ENCODE measurements at places on chromosomes 1 and 21.
A peak's percentile ranks its signal among the peaks of the same experiment; 100 is the strongest.

GRCh38 chr1:16900751-16901150 lies 5.0 kb downstream of the RNU1-2 start:
- DNase-seq = no peak

- peak; percentile 86 for DNase-seq
Observed at GRCh38 chr1:205775015-205775716, at the start of gene RAB29. RAB29 (minus strand) TSS chr1:205775482; CDS start chr1:205774956, 526 bp downstream.

DNA sequence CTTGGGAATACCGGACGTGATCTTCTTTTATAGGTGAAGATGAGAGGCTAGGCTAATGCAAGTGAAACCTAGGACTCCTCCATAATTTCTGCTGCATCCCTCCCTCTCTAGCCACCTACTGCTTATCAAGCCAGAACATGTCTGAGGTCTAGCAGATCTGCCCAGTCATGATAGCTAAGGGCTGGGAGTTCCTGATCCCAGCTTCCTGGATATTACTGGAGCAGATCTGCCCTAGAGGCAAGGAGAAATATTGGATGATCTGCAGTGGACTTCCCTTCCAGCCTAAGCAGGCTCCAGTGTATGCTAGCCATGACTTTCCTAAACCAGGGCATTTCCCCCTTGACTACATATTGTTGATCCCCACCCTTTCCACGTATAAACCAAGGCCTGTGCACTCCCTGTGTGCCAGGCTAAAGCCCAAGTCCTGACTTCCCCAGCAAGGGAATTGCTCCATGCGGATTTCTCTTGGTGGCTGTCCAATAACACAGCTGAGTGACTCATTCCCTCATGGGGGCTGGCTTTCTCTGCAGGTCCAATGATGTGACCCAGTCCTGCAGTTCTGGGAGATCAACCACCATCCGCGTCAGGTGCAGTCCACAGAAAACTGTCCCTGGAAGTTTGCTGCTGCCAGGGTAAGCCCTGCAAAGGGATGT lies 15.5 kb upstream of the SARS1 start:
- no peak for DNase-seq

GRCh38 chr1:171279234-171279633 lies 30.9 kb downstream of the FMO1 start:
- DNase-seq = no peak

GRCh38 chr21:38112219-38112789 lies 144.5 kb upstream of the KCNJ15 start:
- DNase-seq = no peak

DNA sequence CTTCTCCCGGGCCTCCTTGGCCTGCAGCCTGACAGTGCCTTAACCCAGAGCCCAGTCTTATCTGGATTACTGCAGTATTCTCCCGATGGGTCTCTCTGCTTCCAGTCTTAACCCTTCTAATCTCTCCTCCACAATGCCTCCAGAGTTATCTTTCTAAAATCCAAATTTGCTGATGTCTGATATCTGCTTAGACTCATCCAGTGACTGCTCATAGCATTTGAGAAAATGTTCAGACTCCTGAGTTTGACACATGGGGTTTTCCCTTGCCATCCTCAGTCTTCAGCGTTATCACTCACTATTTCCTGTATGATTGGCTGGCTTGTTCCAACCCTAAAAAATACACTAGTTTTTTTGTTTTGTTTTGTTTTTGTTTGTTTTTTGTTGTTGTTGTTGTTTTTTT lies 102.0 kb downstream of the FMN2 start:
- DNase-seq = no peak

GRCh38 chr1:225209153-225209552 lies 218.7 kb downstream of the LBR start:
- DNase-seq = no peak

DNA sequence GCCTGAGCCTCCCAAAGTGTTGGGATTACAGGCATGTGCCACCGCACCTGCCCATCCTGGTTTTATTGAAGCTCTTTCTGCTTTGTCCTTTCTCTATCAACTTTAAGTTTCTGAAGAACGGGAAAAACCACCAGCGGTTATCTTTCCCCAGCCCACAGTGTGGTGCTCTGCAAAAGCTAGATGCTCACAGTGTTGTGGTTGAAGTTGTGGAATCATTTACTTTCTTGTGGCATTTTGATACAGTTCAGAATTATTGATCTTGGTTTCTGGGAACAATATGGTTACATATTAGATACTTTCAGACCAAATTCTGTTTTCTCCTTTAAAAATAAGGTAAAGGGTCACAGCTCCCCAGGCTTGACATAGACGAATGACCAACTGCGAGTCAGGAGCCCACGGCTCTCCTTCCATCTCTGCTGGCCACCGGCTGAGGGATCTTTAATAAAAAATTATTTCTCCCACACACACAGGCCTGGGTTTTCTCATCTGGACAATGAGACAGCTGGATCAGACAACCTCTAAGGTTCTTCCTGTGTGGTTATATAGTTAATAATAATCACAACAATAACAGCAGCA lies 385.3 kb downstream of the SETD4 start:
- no peak for DNase-seq

- no peak for DNase-seq
Observed at GRCh38 chr1:224245188-224245587, 62.1 kb downstream of the DEGS1 start.

DNA sequence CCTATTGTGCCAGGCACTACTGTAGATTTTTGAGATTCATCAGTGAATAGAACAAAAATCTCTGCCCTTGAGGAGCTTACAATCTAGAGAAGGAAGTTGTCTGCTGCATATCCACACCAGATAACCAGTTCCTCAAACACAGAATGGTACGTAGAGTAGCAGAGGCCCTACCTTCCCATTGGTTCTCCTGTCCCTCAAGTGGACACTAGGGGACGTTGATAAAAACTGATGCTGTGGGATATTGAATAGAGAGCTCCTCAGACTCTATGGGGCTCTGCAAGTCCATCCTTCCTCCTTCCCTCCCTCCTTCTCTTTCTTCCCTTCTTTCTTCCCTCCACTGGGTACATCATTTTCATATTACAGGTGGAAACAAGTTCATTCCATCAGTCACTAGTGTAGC lies 371.3 kb downstream of the PBX1 start:
- no peak for DNase-seq

DNA sequence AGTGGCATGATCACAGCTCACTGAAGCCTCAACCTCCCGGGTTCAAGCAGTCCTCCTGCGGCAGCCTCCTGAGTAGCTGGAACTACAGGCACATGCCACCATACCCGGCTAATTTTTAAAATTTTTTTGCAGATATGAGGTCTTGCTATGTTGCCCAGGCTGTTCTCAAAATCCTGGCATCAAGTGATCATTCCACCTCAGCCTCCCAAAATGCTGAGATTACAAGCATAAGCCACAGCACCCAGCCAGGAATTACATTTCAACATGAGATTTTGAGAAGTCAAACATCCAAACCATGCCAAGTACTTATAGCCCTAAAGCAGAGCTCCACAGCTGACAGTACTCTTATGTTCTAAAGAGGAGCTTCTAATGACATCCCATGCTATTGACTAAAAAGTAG lies 200.1 kb downstream of the FCRL5 start:
- DNase-seq = no peak

DNA sequence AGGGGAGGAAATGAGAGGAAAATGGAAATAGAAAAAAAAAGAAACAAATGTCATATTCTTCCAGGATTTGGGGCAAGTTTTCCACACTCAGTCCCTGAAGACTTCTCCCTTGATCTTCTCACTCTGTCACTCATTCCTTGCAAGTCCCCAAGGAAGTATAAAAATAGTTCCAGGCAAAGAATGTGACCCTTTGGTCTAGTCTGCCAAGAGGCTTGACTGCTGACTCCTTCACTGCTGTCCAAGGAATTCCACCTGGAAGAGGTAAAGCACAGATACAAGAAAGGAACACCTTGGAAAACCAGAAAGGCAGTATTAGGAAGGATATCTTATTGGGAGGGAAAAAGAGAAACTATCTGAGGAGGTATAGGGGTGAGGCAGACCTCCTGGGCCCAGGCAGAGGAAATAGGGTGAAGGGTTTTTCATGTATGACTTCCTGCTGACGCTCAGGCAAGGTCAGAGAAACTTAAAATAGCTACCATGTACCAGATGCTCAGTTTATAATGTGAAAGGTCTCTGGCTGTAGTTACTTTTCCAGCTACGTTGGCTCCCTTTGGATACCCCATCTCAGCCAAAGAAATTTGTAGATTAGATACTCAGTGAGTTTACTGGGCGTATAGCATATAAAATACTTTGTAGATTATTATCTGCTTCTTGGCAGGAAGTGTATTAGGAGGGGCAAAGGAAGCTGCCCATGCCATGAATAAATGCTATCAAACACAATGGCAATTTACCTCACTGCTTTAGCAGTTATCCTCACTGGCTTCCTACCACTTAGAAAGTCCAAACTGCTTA lies 2.0 kb upstream of the GJA5 start:
- no peak for DNase-seq

DNA sequence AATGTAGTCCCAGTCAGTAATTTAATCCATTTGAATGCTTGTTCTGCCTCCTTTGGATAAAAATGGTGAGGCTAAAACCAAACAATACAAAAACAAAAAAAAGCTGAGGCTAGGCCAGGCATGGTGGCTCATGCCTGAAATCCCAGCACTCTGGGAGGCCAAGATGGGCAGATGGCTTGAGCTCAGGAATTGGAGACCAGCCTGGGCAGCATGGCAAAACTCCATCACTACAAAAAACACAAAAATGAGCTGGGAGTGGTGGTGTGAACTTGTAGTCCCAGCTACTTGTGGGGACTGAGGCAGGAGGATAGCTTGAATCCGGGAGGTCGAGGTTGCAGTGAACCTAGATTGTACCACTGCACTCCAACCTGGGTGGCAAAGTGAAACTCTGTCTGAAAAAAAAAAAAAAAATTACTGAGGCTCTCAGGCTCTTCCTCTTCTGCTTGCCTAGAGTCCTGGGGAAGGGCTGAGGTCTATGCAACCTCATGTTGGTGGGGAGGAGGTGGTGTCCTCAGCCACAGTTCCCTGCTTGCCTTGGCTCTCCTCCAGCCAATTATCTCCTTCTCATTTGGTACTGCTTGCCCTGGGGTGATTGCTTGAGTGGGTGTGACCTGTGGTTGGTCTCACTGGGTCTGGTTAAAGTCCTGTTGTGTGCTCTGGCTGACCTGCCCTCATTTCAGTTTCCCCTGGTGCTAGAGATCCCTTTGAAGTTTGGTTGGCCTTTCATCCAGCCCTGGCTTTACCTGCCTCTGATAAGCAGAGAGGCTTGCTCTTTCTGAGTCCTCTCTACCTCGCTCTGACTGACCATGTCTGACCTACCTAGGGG lies 20.9 kb downstream of the S1PR1 start:
- DNase-seq = no peak

DNA sequence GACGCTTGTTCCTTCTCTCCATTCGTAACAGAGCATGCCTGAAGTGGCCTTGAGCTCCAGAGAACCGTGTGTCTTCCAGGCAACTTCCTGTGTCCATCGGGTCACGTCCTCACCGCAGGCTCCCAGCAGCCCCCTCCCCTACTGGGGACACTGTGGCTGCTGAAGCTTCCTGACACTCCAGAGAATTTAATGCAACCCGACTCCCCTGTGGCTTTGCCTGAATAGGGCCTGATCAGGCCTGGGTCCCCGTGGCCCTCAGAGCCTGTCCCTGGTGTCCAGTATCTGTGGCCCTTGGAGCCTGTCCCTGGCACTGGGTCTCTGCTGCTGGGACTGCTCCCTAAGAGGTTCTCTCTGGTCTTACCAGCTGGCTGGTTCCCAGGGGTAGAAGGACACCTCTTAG lies 219.7 kb upstream of the VAMP3 start:
- no peak for DNase-seq

GRCh38 chr1:33312413-33312749 lies 8.5 kb downstream of the A3GALT2 start:
- no peak for DNase-seq

DNA sequence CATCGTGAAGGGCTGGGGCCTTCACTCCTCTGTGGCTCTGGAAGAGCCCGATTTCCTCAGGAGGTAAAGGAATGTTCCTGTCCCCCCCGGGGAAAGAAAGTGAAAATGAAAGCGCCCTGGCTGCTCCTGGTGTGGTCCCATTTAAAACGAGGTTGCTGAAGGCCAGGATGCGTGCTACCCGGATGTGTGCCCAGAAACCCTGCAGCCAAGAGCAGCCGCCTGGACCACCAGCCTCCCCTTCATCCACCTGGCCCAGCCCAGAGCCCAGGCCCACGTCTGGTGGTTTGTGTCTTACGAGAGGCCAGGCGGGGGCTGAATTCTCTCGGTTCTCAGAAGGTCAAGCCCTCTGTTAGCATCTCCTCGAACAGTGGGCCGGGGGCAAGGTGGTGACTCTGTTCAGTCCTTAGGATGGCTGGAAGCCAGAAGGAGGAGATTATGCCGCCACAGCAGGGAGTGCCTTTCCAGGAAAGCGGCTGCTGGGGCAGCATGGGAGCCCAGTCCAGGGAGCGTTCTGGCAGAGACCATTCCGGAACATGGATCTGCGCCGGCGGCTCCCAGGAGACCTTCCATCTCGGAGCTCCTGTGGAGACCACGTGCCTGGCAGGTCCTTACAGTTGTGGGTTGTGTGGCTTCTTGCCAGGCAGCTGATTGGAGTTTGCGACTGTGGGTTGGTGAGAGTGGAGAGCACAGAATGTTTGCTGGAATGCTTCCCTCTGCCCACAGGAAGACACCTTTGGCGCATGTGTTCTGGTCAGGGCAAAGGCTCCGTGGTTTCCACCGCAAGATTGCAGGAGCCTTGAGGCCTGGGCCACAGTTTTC lies 1.4 kb downstream of the GUK1 start:
- DNase-seq = no peak

DNA sequence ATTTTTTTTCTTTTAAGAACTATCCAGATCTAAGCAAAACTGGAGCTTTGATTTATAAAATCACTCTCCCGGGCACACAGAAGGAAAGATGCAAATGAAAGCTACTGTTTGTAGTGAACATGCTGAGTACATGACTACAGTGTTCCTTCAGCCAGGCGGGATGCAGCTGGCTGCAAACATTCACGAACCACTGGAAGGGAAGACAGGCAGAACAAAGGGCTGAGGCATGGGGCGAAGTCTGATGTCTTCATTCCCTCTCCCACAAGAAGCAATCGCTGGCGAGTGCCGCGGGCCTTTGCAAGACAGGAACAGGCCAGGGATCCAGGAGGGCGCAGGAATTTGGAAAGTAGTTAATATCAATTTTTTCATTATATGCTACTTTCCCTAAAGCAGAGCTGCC lies 257.9 kb upstream of the AJAP1 start:
- DNase-seq = no peak

- DNase-seq = no peak
Observed at GRCh38 chr1:230773396-230774033, 26.3 kb downstream of the CAPN9 start.

GRCh38 chr1:89629146-89629545 lies 3.8 kb upstream of the LRRC8C start:
- DNase-seq = no peak

DNA sequence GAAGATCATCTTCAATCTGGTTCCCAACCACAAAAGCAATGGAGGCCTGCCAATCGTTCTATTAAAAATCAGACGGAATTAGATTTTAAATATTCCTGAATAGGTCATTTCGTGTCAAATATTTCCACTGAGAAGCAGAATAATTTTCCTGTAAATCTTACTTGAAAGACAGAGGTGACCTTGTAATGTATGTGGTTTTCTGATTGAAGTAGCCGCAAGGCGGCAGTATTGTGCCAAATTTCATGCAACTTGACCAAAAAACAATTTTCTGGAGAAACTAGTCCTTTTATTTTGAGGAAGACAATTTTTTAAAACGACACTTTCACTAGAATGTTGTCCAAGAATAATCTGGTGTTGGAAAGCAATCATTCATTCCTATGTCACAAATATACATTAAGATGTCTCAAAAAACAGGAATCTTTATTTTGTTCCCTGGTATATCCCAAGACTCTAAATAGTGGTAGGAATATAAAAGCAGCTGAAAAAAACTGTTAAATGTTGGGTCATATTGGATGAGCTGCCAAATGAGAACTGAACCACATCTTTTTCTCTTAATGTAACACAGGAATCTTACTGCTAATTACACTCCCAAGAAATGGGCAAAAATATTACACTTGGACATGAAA lies 33.6 kb downstream of the SPAG17 start:
- peak; percentile 29 for DNase-seq
